ENCODE measurements at places on chromosomes 7 and 10.

DNA sequence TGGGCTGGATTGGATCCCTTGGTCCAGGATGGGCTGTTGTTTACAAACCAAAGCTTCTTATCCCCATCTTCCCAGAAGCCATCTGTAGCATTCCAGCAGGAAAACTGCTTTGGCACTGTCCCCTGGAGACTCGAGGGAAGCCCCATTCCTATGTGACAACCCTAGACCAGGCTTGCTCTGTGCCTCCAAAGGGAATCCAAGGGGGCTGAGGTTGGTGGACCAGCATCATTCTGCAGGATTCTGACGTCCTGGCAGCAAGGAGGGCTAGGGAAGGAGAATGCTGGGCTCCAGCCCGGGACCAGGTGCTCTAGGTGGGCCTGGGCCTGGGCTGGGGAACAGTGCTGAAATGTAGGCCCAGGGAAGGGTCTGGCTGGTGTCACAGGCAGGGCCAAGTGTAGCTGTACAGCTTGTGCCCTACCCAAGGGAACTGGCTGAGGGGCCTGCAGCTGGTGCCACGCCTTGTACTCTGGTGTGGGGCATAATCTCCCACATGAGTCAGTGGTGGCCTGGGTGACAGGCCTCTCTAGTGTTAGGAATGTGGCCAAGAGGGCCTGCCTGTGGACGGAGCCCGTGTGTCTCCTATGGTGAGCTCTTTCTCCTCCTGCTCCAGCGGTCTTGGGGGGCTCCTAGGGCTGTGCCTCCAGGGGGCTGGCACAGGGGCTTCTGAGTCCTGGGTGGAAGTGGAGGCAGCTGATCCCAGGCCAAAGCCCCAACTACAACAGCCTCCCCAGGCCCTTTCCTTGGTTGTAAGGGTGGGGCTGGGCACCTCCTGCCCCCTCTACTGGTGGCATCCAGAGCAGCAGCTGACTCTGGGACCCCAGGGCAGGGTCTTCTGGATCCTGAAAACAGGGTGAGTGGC is 25.2 kb downstream of the TRIM8 start:
- DNase-seq: peak; percentile 67

- DNase-seq: peak; percentile 82
These were observed 492 bp upstream of the VCL start for GRCh38 chr10:73997461-73997786.

- DNase-seq: no peak
These were observed 28.3 kb downstream of the NRP1 start for GRCh38 chr10:33306126-33306525.

- DNase-seq: no peak
These were observed 66.0 kb upstream of the ANKRD1 start for GRCh38 chr10:90986870-90987269.

GRCh38 chr7:50119815-50120637 is 27.0 kb upstream of the ZPBP start:
- DNase-seq: peak; percentile 38

- DNase-seq: no peak
These were observed 3.2 kb downstream of the UBE2H start for GRCh38 chr7:129949292-129950133.

GRCh38 chr7:117110480-117111315 is 157.4 kb downstream of the ST7 start:
- DNase-seq: no peak

DNA sequence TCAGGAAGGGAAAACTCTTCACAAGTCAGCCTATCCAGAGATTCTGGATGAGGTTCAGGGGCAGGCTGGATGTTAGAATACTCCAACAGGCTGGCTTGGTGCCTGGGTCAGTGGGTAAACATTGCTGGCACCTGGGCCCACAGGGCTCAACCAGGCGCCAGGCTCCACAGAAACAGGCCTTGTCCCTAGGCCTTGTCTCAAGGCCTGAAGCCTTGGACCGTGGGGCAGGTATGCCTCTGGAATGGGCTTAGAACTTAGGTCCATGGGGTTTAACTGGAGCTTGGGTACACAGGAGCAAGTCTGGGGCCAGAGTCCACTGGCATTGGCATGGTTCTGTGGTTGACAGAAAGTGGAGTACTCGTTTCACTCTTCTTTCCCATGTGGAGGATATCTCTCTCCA is 263.0 kb upstream of the ETV1 start:
- no peak for DNase-seq

DNA sequence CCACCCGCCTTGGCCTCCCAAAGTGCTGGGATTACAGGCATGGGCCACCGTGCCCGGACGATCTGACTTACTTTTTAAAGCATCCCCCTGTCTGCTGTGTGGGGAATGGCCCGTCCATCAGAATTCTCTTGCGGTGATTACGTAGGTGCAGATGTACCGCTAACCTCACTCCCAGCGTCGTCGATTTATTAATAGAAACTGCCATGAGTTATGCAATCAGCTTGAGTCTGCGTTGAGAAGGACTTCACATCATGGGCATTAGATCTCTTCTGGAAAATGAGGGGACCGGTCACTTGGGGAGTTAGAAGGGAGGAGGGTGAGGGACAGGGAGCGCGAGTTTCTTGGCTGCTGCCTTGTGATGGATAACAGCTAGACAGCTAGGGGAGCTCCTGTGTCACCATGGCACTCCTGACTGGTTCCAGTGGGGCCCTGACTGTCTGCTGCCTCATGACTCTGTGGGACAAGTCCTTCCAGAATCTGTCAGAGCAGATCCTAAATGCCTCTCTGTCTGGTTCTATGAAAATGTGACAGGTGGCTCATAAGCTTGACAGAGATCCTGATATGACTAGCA is 35.2 kb downstream of the POR start:
- DNase-seq: no peak

DNA sequence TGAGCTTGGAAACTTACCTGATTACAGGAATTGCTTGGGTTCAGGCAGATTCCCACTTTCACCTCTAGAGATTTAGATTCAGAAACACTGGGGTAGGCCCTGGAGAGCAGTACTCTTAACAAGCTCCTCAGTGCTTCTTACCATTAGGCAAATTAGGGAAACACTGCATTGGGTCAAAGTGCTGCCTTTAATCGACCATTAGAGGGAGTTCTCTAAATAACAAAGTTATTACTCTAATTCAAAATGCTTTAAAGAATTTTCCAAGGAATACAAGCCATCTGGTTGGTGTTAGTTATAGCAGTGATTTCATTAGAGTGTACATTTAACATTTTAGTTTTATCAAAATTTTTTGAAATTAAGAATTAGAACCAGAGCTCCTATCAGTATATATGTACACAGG is 324.5 kb downstream of the GFRA1 start:
- no peak for DNase-seq

DNA sequence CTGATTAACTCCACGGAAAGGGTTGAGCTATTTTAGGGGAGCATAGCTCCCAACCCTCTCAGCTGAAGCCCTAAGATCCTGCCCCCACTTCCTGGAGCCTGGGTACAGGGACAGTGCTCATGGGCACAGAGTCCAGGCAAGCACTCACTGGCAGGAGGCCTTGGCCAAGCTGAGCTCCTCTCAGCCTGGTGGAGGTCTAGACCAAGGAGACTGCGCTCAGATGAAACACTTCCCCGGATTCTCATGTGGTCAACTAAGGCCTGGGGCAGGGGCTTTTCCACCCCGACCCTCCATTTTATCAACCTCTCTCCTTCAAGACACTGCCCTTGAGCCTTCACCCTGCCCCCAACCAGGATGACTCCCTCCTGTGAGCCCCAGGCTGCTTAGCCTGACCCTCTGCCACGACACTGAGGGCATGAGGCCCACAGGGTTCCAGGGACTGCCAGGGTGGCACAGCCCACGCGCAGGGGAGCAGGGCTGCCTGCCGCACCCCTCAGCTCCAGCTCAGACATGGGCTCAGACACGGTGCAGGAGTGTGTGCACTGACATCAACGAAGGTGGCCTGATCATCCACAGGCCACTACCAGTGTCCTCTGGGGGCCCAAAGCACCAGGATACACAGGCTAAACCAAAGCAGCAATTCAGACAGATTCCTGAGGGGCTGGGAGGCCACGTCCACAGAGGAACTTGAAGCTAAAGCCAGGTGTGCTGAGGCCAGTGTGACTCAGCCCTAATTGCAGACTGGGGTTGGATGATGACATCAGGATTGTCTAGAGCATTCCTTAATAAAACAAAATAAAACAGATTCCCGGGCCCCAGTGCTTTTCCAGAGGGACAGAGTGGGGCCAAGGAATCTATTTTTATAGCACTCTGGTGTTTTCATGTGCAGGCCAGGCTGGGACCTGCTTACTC is 18.8 kb downstream of the CHAT start:
- no peak for DNase-seq

DNA sequence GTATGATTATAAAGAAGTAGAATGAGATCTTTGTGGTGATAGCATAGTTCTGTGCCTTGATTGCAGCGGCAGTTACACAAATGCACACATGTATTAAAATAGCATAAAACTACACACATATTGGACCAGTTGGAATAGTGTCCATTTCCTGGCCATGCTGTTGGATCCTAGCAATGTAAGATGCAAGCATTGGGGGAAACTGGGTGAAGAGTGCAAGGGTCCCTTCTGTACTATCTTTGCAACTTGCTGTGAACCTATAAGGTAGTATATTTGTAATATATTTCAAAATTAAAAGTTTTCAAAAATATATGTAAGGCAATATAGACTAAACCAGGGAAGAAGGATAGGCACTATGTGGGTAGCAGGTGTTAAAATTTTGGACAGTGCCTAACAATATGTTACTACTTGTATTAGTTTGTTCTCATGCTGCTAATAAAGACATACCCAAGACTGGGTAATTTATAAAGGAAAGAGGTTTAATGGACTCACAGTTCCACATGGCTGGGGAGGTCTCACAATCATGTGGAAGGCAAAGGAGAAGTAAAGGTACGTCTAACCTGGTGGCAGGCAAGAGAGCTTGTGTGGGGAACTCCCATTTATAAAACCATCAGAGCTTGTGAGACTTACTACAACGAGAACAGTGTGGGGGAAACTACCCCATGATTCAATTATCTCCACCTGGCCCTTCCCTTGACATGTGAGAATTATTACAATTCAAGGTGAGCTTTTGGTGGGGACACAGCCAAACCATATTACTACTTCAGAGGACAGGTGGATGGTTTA is 71.4 kb downstream of the RGS10 start:
- DNase-seq: no peak

DNA sequence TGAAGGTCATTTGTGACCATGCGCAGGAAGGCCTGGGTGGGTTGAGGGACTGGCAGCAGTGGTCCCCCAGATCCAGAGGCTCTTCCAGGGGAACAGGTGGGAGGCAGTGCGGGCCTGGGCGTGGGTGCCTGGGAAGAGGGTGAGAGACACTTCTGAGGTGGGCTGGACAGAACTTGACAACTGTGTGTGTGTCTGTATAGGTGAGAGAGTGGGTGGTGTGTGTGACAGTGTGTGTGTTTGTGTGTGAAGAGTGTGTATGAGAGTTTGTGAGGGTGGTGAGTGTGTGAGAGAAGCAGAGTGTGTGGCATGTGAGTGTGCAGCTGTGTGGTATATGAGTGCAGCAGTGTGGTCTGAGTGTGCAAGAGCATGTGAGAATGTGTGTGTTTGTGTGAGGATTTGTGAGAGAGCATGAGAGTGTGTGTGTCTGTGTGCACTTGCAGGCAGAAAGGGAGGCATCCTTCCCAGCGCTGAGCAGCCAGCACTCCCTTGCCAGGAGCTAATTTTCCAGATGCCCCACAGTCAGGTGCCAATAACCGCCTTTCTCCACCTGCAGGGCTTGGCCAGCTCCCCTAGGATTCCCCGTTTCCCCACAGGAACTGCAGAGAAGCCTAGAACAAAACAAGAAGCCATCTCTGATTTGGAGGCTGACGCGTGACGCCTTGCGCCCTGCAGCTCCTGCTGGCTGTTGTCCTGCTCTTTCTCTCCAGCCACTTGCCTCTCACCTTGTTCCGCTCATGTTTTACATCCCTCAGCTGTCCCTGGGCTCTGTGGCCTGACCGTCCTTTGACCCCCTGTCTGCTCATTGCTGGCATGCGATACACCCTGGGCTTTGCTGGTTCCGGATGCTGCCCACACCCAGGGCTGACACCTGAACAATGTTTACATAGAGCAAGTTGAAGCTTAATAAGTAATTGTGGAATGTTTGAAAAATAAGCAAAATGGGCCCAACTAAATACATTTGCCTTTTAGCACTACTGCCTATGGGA is 88.0 kb downstream of the TMEM178B start:
- no peak for DNase-seq

DNA sequence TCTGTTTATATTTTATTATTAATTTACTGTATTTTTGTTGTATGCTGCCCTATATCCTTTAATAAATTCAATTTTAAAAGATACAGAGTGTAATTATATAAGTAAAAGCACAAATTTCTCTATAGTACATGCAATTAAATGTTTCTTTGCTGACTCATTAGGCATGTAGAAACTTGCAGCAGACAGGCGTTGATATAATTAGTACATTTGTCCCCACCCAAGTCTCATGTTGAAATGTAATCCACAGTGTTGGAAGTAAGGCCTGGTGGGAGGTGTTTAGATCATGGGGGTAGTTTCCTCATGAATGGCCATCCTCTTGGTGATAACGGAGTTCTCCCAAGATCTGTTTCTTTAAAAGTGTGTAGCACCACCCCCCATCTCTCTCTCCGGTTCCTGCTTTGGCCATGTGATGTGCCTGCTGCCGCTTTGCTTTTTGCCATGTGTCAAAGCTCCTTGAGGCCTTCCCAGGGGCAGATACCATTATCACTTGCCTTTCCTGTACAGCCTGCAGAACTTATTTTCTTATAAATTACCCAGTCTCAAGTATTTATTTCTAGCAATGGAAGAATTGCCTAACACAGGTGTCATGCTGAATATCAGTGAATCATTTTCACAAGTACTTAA is 63.7 kb downstream of the TSPAN12 start:
- DNase-seq: no peak

GRCh38 chr7:85781606-85782005 is 594.8 kb upstream of the SEMA3D start:
- no peak for DNase-seq

DNA sequence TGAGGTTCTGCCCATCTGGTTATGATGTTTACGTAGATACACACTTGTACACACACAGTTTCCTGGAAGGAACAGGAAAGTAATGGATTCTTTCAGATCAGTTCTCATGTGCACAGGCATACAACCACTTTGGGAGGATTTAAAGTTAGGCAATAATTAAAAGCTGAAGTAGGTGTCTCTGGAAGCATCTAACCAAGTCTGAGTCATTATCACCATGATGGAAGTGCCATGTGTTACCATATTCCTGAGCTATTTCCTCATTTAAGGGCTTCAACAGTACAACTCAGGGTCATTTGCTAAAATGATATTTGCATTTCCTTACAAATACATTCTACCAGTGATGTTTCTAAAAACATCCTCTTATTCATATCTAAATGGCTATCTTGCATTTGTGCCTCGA is 41.4 kb upstream of the BET1 start:
- DNase-seq: no peak

- no peak for DNase-seq
These were observed 1.7 kb upstream of the NEURL1 start for GRCh38 chr10:103491729-103492364.
